ENCODE measurements at places on chromosomes 7 and 10.

GRCh38 chr10:33800545-33800944, 466.1 kb upstream of the NRP1 start:
- no peak for DNase-seq
- no peaks in the 10 kb centered on the region for H3K27me3 ChIP-seq
- H3K36me3 ChIP-seq: no peaks in the 10 kb centered on the region
- H3K4me1 ChIP-seq: no peaks in the 10 kb centered on the region

DNA sequence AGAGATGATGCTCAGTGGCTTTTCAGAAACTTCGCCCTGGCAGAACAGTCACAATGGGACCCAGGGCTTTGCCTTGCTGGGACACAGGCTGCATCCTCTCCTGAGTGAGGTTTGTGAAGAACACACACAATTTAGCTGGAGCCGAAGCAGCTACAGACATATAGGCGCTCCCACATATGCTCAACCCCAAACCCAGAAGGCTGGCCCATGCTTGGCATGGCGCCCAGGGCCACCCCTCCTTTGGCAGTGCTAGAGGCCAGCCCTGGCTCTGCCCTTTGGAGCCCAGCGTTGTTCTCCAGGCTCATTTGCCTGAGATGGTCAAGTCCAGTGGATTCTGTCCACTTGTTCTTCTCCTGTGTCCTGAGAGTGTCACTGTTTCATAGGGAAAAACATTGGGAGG, 94.4 kb downstream of the WDFY4 start:
- peaks cover 12% of the 10 kb centered on the region for H3K27me3 ChIP-seq
- H3K4me3 ChIP-seq: no peak overlapping the region
- no peaks in the 10 kb centered on the region for H3K4me1 ChIP-seq
- H3K36me3 ChIP-seq: no peaks in the 10 kb centered on the region
- H3K27ac ChIP-seq: no peak overlapping the region
- no peak for DNase-seq

GRCh38 chr7:144474800-144475615, 71.5 kb upstream of the NOBOX start:
- no peak overlapping the region for H3K4me3 ChIP-seq
- no peak for DNase-seq
- H3K4me1 ChIP-seq: no peaks in the 10 kb centered on the region
- H3K27ac ChIP-seq: no peak overlapping the region

GRCh38 chr10:7285522-7286322, 125.1 kb downstream of the SFMBT2 start:
- no peaks in the 10 kb centered on the region for H3K4me1 ChIP-seq
- H3K36me3 ChIP-seq: no peaks in the 10 kb centered on the region
- H3K27ac ChIP-seq: no peak overlapping the region
- H3K27me3 ChIP-seq: no peaks in the 10 kb centered on the region

GRCh38 chr10:34430685-34431084, 384.4 kb downstream of the PARD3 start:
- H3K36me3 ChIP-seq: no peaks in the 10 kb centered on the region
- no peaks in the 10 kb centered on the region for H3K27me3 ChIP-seq
- DNase-seq: no peak
- H3K4me1 ChIP-seq: peaks cover 7% of the 10 kb centered on the region
- H3K27ac ChIP-seq: no peak overlapping the region

- H3K4me1 ChIP-seq: no peaks in the 10 kb centered on the region
- no peak overlapping the region for H3K4me3 ChIP-seq
- no peak for DNase-seq
- peaks cover 64% of the 10 kb centered on the region for H3K27me3 ChIP-seq
- H3K36me3 ChIP-seq: no peaks in the 10 kb centered on the region
Observed at GRCh38 chr10:101769541-101770180, 6.3 kb downstream of the FGF8 start.

DNA sequence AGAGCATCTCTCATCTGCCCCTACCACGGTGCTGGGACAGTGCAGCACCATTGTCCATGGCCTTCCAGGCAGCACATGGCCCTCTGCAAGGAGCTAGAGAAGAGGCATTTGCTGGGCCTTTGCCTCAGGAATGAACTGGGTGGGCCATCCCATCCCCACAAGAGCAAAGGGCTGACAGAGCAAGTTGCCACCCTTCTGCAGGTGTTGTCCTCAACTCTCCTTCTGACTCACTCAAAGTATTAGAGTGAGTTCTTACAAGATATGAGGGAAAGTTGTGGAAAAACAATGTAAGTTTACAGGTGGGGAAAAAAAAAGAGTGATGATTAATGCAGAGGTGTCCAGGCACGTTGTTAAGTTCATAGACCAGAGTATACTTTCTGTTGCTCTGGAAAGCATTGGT, 261.2 kb downstream of the SKIDA1 start:
- H3K27me3 ChIP-seq: no peaks in the 10 kb centered on the region
- no peak overlapping the region for H3K27ac ChIP-seq
- H3K36me3 ChIP-seq: no peaks in the 10 kb centered on the region
- peak; percentile 2 for DNase-seq
- H3K4me1 ChIP-seq: no peaks in the 10 kb centered on the region
- no peak overlapping the region for H3K4me3 ChIP-seq

DNA sequence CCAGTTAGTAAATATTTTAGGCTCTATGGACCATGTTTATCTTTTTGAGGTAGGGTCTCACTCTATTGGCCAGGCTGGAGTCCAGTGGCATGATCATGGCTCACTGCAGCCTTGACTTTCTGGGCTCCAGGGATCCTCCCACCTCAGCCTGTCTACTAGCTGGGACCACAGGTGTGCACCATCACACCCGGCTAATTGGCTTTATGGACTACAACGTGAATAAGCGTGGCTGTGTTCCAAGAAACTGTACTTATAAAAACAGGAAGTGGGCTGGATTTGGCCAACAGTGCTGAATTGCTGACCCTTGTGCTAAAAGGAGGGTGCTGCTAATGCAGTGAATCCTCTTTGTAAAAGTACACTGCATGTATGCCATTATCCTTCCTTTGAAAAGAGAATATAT, 111.7 kb upstream of the CDK13 start:
- H3K27ac ChIP-seq: no peak overlapping the region
- no peaks in the 10 kb centered on the region for H3K36me3 ChIP-seq
- H3K4me1 ChIP-seq: no peaks in the 10 kb centered on the region
- H3K27me3 ChIP-seq: peaks cover 2% of the 10 kb centered on the region
- H3K4me3 ChIP-seq: no peak overlapping the region

GRCh38 chr7:96737545-96738050, 28.0 kb upstream of the SEM1 start:
- no peaks in the 10 kb centered on the region for H3K4me1 ChIP-seq
- DNase-seq: no peak
- no peaks in the 10 kb centered on the region for H3K36me3 ChIP-seq
- H3K27ac ChIP-seq: no peak overlapping the region
- no peak overlapping the region for H3K4me3 ChIP-seq

GRCh38 chr7:28065721-28066285, 114.8 kb downstream of the JAZF1 start:
- no peaks in the 10 kb centered on the region for H3K27me3 ChIP-seq
- DNase-seq: no peak
- no peak overlapping the region for H3K4me3 ChIP-seq
- H3K36me3 ChIP-seq: no peaks in the 10 kb centered on the region
- no peak overlapping the region for H3K27ac ChIP-seq
- H3K4me1 ChIP-seq: peaks cover 23% of the 10 kb centered on the region

DNA sequence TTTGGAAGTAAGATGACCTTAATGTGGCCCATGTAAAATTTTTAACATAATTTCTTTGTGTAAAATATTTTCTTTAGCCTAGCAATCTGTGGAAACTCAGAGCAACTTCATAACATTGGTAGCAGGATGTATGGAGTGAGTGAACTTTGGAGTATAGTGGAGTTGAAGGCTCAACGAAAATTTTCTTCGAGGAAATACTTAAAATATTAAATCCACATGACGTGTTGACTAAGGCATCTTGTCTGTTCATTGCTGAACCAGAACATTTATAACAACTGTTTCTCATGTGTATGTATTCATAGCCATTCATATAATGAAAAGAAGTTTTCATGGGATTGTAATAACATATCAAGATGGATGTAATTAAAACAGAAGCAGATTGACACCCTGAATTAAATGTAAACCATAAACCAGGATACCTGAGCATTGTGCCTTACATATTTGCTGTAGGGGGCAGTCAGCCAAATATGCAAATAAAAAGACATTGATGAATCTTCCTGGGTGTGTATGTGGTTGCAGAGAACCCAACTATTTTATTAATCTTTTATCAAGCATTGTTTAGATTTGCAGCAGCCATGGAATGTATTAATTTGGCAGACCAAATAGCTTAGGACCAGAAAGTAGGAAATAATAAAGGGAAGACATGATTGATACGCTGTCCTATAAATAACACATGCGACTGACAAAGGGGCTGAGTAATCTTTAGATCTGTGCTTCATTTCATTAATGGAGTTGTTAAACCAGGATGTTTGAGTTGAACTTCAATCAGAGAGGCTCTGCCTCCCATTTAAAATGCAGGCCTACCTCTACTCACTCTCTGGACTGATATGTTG, 11.5 kb downstream of the AUTS2 start:
- H3K27ac ChIP-seq: no peak overlapping the region
- no peaks in the 10 kb centered on the region for H3K36me3 ChIP-seq
- no peaks in the 10 kb centered on the region for H3K4me1 ChIP-seq
- no peak overlapping the region for H3K4me3 ChIP-seq

GRCh38 chr7:49670991-49671390, 102.4 kb upstream of the VWC2 start:
- H3K4me3 ChIP-seq: no peak overlapping the region
- no peak overlapping the region for H3K27ac ChIP-seq
- H3K27me3 ChIP-seq: no peaks in the 10 kb centered on the region
- H3K36me3 ChIP-seq: no peaks in the 10 kb centered on the region
- no peak for DNase-seq

DNA sequence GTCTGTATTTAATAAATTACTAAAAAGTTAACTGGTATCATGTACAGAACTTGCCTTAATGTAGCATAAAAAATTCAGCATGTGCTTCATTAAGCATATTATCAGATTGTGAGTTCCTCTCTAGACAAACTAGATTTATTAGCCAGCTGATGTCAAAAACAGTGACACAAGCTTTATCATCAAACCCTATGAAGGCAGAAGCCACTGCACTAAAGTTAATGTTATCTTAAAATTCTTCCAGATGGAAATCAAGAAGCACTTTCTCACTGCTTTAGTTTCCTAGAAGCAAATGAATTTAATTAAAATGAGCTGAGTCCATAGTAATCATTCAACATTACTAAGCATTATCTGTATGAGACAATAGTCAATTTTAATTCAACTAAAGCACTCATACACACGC, 96.4 kb downstream of the ARHGAP12 start:
- no peak overlapping the region for H3K4me3 ChIP-seq
- DNase-seq: no peak
- H3K27me3 ChIP-seq: no peaks in the 10 kb centered on the region
- H3K36me3 ChIP-seq: no peaks in the 10 kb centered on the region

GRCh38 chr7:145633513-145633912, 483.1 kb upstream of the CNTNAP2 start:
- H3K27ac ChIP-seq: no peak overlapping the region
- no peaks in the 10 kb centered on the region for H3K36me3 ChIP-seq
- H3K4me3 ChIP-seq: no peak overlapping the region
- H3K27me3 ChIP-seq: no peaks in the 10 kb centered on the region
- no peaks in the 10 kb centered on the region for H3K4me1 ChIP-seq

- H3K4me3 ChIP-seq: no peak overlapping the region
- H3K27ac ChIP-seq: no peak overlapping the region
- no peaks in the 10 kb centered on the region for H3K27me3 ChIP-seq
- no peaks in the 10 kb centered on the region for H3K4me1 ChIP-seq
Observed at GRCh38 chr10:130169136-130169859, 33.1 kb downstream of the GLRX3 start.

DNA sequence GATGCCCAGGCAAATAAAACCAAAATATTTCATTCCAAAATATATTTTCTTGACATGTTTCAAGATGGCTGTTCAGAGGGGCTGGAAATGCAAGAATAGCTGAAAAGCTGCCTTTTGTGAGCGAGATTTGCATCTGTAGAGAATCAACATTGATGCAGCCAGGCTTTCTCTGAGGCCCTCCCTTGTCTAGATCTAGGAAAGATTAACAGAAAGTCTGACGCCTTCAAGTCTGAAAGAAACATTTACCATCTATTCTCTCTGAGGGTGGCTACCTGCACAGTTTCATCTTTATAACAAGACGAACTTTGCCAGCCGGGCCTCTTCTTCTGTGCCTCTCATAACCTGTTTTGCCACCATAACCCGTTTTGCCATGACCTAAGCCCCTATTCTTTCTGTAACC, 170.2 kb downstream of the AKR1D1 start:
- no peak for DNase-seq
- H3K4me3 ChIP-seq: no peak overlapping the region
- H3K27me3 ChIP-seq: no peaks in the 10 kb centered on the region
- H3K4me1 ChIP-seq: no peaks in the 10 kb centered on the region
- no peaks in the 10 kb centered on the region for H3K36me3 ChIP-seq

DNA sequence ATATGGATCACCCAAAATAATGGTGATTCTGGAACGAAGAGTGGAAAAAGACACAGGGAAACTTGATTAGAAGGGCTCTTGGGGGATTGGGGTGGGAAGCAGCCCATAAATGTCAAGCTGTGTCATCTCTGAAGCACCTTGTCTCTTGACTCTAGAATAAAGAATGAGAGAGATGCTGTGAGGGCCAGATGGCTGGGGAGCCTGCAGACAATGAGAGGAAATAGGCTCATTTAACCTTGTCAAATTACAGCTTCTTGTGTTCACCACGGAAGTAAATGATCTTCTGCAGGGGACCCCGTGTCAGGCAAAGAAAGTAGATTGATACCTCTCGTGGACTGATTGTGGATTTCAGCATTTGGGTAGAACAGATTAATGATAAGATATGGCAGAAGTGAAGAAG, 159.3 kb downstream of the ST7 start:
- no peak overlapping the region for H3K4me3 ChIP-seq

DNA sequence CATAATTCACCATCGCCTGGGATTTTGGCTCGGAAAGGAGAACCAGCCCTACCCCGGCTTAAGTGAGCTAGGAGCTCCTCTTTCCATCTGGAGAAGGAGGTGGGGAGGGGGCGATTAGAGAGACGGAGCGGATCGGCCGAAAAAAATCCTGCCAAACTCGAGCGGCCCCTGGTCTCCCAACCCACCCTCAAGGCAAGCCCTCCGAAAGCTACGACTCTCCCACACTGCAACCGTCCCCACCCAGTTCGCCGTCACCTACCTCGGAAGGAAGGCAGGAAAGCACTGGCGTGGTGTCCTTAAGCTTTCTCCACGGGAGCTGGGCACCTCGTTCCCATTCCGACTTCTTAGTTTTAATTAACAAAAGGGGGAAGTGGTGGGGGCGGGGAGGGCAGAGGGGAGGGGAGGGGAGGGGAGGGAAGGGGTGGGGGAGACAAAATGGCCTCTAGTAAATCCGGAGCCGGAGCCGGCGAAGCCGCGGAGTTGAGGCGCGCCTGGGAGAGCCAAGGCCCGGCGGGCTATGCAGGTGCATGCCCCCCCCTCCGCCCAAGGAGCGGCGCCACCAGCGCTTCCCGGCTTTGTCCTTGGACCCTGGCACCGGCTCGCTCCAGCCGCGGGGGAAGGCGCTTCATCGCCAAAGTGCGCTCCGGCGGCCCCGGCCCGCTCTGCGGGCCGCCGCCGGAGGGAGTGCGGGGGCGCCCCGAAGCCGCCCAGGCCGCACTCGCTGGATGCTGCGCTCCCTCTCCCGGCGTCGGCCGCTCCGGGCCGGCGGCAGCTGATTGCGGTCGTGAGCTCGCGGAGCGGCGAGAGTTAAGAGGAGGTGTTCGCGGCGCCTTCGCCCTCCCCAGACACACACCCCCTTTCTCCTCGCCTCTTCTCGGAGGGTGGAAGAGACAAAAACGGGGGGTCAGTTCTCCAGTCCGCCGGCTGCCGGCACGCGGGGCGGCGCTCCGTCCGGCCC, at the start of gene LRRC4:
TSS of gene LRRC4 (minus strand) at position 784 of the 958 bp plus-strand sequence. CDS start 797 bp downstream, outside the sequence.
- H3K4me1 ChIP-seq: no peaks in the 10 kb centered on the region
- H3K36me3 ChIP-seq: peaks cover 2% of the 10 kb centered on the region
- peak; percentile 39 for DNase-seq
- H3K4me3 ChIP-seq: peak within 1 kb of the TSS; percentile 27
- H3K27ac ChIP-seq: peak within 1 kb of the TSS; percentile 37

GRCh38 chr7:35658606-35659201, 36.2 kb downstream of the HERPUD2 start:
- no peak overlapping the region for H3K27ac ChIP-seq
- H3K36me3 ChIP-seq: no peaks in the 10 kb centered on the region
- no peaks in the 10 kb centered on the region for H3K4me1 ChIP-seq
- no peaks in the 10 kb centered on the region for H3K27me3 ChIP-seq
- DNase-seq: no peak

Data from fibroblast of lung (primary cell).